Inflammatory macrophage (primary cell): ENCODE measurements at places on chromosomes 7 and 10.

- no peak for DNase-seq
Measured at GRCh38 chr10:89653410-89653869, 8.4 kb upstream of the PANK1 start.

DNA sequence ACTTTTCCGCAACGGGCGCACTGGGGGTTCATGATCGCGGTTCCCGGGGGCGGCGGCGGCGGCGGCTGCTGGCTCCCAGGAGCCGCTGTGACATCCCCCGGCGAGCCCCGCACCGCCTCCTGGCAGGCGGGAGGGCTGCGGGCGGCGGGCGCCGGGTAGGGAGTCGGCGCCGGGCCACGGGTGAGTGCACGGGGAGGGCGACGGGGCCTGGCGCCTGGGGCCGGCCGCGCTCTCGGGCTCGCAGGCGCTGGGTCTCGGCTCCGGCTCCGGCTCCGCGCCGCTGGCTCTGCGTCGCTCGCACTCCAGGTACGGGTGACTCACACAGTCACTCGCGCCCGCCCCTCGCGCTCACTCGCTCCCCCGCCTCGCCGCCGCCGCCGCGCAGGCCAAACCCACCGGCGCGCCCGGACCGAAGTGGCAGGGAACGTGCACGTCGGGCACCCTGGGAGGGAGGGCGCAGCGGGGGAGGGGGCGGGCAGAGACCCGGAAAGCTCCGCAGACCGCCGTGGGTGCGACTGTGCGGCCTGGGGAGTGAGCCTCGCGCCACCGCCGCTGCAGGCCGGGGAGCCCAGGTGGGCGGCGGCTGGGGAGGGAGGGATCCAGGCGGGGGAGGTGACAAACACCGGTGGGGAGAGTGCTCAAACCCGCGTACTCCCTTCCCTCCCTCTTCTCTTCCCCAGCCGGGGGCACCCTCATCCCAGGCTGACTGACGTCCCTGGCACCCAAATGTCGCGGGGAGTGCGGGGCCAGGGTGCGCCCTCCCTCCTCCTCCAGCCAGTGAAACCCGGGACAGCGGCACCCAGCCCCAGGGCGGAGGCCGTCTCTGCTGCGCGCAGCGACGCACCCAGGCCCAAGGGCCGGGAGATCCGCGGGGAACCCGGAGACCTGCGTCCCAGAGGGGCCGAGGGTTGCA, 276.9 kb upstream of the NEBL start:
- DNase-seq: no peak

GRCh38 chr10:3573498-3573897, 211.5 kb downstream of the KLF6 start:
- DNase-seq: no peak

- DNase-seq: no peak
Measured at GRCh38 chr7:25391961-25392587, 163.8 kb upstream of the NPVF start.

- DNase-seq: no peak
Measured at GRCh38 chr10:86547296-86547695, 25.7 kb upstream of the WAPL start.

DNA sequence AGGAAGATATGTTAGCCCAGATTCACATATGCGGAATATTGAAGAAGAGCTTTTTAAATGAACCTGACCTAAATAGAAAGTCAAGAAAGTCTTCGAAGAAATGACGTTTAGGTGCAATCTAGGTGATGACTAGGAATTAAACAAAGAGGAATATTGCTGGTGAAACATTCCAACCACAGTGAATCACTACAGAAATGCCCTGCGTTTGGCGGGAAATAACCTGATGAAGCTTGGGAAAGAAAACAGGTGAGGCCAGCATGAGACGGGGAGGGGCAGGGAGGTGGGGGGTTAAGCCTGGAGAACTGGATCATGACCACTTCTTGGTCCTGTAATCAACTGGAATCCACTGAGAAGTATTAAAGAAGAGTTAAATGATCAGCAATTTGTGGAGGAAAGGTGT, 299.4 kb upstream of the VSTM2A start:
- DNase-seq: no peak

DNA sequence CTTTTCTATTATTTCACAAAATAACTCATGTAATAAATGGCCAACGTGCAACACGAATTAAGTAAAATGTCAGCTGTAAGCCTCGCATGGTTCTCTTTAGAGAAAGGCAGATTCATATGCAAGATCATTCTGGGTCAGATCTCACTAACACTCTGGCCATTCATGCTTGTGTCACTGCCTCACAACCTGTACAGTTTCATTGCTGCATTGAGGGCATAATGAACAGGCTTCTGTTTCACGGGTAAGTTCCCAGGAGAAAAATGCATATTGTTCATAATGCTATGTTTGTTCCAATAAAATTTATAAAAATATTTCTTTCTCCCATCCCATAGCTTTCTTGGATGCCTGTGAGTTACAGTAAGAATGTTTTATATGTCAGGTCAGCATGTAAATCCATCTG, 734.0 kb upstream of the ANKRD30A start:
- no peak for DNase-seq
